ENCODE measurements at places on chromosomes 5 and 9.

DNA sequence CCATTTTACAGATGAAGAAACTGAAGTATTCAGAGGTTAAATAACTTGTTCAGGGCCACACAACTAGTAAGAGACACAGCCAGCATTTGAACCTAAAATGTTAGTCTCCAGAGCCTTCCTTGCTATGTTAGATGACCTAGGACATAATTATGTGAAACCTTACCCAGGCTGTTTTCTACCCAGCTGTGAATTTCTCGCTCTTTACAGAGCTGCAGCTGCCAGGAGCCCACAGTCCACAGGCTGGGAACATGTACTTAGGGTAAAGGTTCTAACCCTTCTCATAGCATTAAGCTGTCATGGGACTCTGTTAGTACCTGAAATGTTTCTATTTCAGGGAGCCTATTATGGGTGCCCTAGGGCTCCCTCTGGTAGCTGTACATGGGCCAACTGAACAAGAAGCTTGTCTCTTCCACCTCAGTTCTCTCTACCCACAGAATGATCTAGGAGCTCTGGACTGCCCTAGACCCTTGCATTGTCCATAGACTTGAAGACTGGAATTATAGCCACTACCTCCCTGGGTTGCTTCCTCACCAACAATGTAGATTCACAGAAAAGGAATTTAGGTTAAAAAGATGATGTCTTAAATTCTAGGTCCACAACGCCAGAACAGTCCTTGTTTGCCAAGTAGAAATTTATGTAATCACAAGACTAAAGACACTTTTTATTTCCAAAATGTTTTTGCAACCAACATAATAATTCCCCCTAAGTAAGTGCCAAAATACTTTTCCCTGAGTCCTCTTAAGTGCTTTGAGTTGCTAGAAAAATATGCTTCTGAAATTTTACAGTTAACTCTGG lies 262.9 kb downstream of the PIK3R1 start:
- DNase-seq: no peak

DNA sequence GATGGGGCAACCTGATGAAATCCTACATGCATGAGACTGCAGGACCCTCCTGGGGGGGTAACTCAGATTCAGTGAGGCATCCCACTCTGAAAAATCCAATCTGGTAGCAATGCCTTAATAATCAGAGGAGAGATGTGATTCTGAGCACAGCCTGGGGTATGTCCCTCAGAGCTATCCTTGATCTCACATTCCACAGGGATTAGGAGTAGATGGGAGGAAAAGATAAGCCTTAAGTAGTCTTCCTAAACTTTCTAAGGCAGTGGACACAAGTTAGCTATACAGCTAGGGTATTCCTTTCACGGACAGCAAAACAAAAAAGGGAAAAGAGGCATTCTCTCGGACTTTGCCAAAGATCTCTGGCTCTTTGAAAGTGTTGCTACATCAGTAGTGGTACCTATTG lies 3.9 kb upstream of the SPATA9 start:
- no peak for DNase-seq

- no peak for DNase-seq
Measured at GRCh38 chr5:77993855-77994318, 217.7 kb upstream of the TBCA start.

DNA sequence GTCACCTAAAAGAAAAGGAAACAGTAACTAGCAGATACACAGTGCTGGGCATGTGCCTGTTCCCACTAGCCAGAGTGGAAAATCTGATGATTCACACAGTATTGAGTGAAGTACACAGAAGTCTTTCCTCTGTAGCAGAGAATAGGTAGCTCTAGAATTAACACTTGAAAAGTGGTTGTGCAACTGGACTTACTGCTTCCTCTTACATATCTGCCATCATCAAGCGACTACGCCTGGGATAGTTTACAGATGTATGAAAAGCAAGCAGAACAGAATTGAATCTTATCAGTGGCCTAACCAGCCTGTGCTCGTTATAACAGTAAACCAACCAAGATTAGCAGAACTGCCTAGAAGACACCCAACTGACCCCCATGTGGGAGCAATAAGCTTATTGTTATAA lies 130.6 kb downstream of the DTWD2 start:
- no peak for DNase-seq

- no peak for DNase-seq
Measured at GRCh38 chr5:64765804-64766504, 2.5 kb downstream of the SREK1IP1 start.

- no peak for DNase-seq
Measured at GRCh38 chr5:126119887-126120442, 303.2 kb upstream of the GRAMD2B start.

DNA sequence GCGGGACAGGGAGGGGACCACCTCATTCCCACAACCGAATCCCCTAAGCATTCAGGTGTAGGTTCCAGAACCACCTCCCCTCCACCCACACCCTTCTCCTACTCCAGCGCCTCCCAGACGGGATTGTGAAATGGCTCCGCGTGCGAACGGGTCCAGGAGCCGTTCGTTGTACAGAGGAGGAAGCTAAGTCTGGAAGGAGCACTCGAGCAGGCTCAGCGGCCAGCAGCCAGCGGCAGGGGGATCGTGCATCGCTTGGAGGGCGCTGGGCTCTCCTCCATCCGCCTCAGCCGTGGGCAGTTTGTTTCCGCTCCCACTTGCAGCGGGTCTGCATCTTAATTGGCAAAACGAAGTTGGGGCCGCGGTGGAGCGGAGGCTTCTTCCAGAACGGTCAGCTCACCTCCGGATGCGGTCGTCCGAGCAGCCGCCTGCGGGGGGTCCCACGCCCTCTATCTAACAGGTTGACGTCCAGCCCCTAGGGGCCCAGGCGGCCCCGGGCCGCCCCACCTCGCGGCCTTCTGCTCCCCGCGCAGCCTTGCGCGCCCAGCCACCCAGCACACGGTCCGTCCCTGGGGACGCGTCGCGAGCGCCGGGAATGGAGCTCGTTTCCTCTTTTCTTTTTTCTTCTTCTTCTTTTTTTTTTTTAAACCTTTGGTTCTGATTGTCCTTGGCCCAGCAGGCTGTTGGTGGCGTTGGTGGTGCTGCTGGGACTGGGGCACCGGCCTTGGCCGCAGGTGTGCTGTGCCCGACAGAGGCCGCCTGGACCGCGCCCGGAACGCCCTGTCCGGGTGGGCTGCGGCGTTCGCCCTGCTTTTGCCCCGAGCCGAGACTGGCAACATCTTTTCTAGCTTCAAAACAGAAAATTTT lies 3.9 kb upstream of the BARX1 start:
- DNase-seq: peak; percentile 58

GRCh38 chr9:137973829-137974416 lies 96.3 kb downstream of the CACNA1B start:
- DNase-seq: no peak

GRCh38 chr5:179225387-179225786 lies 119.9 kb downstream of the ADAMTS2 start:
- peak; percentile 19 for DNase-seq

- DNase-seq: peak; percentile 87
Measured at GRCh38 chr5:135821061-135821801, 13.2 kb upstream of the SLC25A48 start.

- DNase-seq: no peak
Measured at GRCh38 chr5:170630711-170631141, 126.9 kb downstream of the KCNIP1 start.

GRCh38 chr5:9499498-9499876 lies 46.4 kb downstream of the SEMA5A start:
- DNase-seq: no peak

- no peak for DNase-seq
Measured at GRCh38 chr9:81814794-81815464, 113.3 kb upstream of the SPATA31D4 start.
